AG09309 (cell line): ENCODE measurements at places on chromosomes 12 and 14.
A peak's percentile ranks its signal among the peaks of the same experiment; 100 is the strongest.

DNA sequence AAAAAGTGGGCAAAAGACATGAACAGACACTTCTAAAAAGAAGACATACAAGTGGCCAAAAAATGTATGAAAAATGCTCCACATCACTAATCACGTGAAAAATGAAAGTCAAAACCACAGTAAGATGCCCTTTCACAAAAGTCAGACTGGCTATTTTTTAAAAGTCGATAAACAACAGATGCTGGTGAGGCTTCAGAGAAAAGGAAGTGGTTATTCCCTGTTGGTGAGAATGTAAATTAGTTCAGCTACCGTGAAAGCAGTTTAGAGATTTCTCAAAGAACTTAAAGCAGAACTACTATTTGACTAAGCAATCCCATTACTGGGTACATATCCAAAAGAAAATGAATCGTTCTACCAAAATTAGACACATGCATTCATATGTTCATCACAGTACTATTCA lies 237.0 kb downstream of the KIF21A start:
- DNase-seq, result no peak

- DNase-seq, result no peak
Measured at GRCh38 chr14:77616133-77616453, 344 bp downstream of the SPTLC2 start.

GRCh38 chr12:109713187-109714070 lies at the start of gene FAM222A:
FAM222A (plus strand) TSS chr12:109713825; CDS start chr12:109744147, 30,322 bp downstream.
- DNase-seq, result peak; percentile 71

DNA sequence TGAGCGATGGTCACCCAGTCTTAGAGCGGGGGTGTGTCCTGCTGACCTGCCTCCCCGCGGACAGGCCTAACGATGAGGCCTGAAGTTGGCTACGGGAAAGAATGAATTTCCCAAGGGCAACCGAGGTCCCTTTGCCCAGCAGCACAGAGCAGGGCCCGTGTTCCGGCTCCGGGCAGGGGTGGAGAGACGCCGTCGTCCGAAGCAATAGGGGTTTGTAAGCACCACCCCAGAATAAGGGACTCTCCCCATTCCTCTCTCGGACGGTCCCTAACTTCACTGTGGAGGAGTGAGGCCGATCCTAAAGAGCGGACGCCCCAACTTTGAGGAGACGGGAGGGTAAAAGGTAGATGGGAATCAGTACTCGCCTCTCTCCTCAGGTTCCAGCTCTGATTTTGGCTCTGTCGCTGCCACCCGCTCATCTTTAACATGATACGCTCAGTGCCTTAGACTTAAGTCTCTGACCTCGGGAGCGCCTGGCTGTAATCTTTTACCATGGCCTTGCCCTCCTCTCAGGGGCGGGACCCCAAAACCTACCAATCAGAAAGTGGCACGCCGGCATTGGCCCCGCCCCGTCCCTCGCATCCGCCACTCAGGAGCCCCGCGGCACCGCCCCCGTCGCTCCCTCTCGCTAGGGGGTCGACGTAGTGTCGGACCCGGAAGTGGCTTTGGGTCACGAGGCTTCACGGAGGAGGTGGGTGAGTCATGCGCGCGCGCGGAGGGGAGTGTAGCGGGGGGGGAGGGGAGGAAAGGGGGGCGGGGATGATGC lies at the start of gene DDIT3:
DDIT3 (minus strand) TSS at position 462 of the 766 bp plus-strand sequence. CDS start 3,108 bp downstream, outside the sequence.
- DNase-seq, result peak; percentile 92

DNA sequence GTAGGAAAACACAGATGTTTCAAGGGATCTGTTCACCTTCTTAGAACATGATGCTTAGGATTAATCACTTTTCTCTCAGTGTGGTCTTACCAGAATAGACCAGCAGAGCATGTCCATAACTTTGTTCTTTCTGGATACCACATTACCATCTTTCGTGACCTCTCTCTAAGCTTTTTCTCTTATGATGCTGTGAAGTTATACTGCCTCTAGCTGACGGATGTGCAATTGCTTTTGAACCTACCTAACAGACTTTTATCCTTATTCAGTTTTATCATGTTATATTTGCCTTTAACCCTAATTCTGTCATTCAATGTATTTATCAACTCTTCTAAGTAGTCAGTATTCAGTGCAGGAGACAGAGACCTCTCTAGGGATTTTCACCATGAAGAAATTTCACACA lies 246.7 kb downstream of the DACT1 start:
- no peak for DNase-seq

DNA sequence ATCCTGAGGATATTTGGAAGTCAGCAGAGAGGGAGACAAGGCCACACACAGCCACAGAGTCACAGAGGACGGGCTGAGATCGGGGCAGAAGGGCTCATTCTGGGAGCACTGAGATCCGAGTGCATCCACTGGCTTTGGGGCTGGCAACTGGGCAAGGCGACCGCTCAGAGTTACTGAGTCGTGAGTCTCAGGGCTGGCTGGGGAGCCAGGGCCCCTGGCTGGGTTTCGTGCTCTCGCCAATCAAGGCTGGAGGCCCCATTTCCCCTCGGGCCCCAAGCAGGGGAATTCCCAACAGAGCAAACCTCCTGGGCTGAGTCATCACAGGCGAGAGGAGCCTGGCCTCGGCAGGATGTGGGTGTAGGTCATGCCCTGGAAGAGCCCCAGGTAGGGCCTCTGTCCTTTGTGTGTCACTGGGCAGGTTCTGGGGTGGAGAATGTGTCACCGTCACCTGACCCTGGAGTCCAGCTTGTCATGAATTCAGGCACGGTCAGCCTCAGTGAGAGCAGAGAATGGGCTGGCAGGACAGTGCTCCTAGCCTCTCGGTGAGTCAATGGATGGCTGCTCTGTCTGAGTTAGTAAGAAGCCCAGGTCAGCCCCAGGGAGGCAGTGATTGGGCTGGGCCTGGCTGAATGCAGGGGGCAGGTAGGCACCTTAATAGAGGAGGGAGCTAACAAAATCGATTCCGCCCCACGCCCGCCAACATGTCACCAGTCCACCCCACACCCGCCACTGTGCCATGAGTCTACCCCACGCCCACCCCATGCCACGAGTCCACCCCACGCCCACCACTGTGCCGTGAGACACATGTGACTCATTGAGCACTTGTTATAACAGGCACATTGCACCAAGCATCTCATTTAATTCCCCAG lies 16.9 kb downstream of the ASB2 start:
- peak; percentile 53 for DNase-seq

- peak; percentile 1 for DNase-seq
Measured at GRCh38 chr14:101665478-101666078, 95.9 kb upstream of the PPP2R5C start.

- no peak for DNase-seq
Measured at GRCh38 chr14:97544571-97544970, 747.4 kb downstream of the VRK1 start.

DNA sequence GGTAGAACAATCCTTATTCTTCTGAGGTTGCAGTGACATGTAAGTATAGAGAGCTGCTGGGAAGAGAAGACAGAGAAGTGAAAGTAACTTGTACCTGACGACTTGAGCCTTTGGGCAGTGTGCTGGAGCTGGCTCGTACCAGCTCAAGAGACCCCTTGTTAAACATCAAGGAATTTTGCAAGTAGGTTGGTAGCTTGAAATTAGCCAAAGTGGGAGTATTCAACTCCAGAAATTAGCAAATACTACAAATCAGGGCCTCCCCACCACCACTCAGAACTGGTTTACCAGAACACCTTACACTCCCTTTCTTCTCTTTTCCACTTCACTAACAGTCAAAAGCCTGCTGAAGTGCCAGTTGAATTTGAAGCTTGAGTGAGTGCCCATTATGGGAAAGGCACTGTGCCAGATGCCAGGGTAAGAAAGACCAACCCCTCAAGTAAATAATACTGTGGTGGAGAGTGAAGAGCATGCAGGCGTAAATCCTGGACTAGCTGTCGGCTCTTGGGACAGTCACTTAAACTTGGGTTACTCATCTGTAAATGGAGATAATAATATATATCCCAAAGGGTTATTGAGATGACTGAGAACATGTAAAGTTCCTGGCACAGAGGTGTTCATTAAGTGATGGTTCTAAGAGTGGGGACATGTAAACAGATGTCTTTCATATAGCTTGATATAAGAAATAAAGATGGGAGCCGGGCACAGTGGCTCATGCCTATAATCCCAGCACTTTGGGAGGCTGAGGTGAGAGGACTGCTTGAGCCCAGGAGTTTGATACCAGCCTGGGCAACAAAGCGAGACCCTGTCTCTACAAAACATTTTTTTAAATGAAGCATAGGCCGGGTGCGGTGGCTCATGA lies 27.0 kb upstream of the EID3 start:
- DNase-seq, result no peak
